ENCODE measurements at places on chromosomes 7 and 10. TPM values are rescaled to one million over a fixed set of nuclear protein-coding genes. Genes with fewer than 3 reads are reported as not detected.

- no peak overlapping the region for H3K4me3 ChIP-seq
- no peak for DNase-seq
- no peaks in the 10 kb centered on the region for H3K36me3 ChIP-seq
- H3K4me1 ChIP-seq = no peaks in the 10 kb centered on the region
Measured at GRCh38 chr7:28002638-28003037, 178.0 kb downstream of the JAZF1 start.

Gene PIK3AP1
- total RNA-seq = 7.1 TPM

GRCh38 chr10:73467206-73467605 lies 28.6 kb downstream of the PPP3CB start:
- DNase-seq = no peak
- no peak overlapping the region for H3K27ac ChIP-seq
- H3K4me1 ChIP-seq = no peaks in the 10 kb centered on the region
- H3K36me3 ChIP-seq = peaks cover 28% of the 10 kb centered on the region
- no peaks in the 10 kb centered on the region for H3K27me3 ChIP-seq

Gene CTNNA3
- total RNA-seq = 0.32 TPM

DNA sequence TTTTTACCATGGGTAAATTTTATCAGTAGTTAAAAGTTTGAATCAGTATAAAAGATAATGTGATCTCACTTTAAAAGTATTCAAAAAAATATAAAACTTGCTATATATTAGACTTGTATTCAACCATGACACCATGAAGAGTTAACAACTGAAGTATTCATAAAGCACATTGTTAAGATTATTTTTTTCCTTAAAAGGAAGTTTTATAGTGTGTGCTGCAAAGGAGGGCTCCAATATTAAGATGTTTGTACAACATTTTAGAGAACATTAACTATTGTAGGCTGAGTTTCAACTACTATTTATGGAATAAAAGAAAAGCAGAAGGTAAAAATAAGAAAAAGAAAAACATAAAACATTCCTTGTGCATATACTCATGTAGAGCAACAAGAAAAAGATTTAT lies 24.5 kb upstream of the CUBN start:
- H3K36me3 ChIP-seq = no peaks in the 10 kb centered on the region
- H3K27ac ChIP-seq = no peak overlapping the region
- no peak for DNase-seq
- no peak overlapping the region for H3K4me3 ChIP-seq
- H3K27me3 ChIP-seq = no peaks in the 10 kb centered on the region

Gene HOXA5
- 6.7 TPM for total RNA-seq

Gene TMEM139
- total RNA-seq = 9.9 TPM

- 0 out of 2 replicates have a peak overlapping the region, but pooled peaks have one; percentile 5 for H3K27ac ChIP-seq
- no peaks in the 10 kb centered on the region for H3K36me3 ChIP-seq
- DNase-seq = no peak
Measured at GRCh38 chr7:33351709-33352108, 222.3 kb downstream of the BBS9 start.

DNA sequence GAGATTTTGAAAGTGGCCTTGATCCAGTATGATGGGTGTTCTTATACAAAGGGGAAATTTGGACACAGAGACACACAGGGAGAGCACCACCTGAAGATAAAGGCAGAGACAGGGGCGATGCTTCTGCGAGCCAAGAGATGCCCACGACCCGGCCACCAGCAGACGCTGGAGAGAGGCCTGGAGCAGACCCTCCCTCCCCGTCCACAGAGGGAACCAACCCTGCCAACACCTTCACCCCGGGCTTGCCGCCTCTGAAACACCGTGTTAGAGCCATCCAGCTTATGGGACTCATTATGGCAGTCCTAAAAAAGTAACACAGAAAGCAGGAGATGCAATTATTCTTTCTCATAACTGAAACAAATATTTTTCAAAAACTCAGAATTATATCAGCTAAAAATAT lies 303.3 kb upstream of the SHH start:
- H3K4me3 ChIP-seq = no peak overlapping the region
- no peak overlapping the region for H3K27ac ChIP-seq
- H3K27me3 ChIP-seq = no peaks in the 10 kb centered on the region
- H3K36me3 ChIP-seq = no peaks in the 10 kb centered on the region
- DNase-seq = no peak
